ENCODE measurements at places on chromosomes 6 and 20. TPM values are rescaled to one million over a fixed set of nuclear protein-coding genes. Genes with fewer than 3 reads are reported as not detected.

DNA sequence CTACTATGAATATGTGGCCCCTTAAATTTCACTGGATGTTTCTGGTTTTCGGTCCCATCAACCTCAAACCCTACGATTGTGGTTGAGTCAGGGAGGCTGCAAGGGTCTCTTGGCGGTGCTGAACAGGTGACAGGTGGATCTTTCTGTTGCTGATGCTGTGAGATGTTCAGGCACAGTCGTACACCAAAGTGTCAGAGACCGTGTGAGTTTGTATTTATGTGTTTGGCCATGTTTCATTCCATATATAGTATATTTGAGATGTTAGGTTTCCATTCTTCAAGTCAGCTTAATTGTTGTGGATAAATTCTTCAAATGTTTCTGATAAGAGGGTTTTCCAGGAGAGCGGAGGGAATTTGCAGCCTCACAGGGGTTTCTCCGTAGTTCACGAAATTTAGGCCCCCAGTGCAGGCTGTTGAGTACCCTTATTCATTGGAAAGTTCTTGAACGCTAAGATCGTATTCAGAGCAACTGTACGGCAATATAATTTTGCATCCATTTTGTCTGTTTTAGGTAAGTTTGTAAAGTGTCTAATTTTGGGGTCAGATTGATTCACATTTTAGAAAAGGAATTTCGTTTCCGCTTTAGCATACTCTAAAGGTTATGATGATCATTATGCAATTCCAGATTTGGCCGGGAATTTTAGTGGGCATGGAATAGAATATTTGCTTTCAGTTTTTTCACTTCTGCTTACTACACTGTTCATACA, 1.2 kb downstream of the TAB2 start:
- H3K4me1 ChIP-seq: peaks cover 51% of the 10 kb centered on the region
- H3K36me3 ChIP-seq: no peaks in the 10 kb centered on the region
- DNase-seq: peak; percentile 58
- peak overlapping the region; percentile 79 for H3K4me3 ChIP-seq

TCFL5 gene
- 10.3 TPM for total RNA-seq

- no peak for DNase-seq
- H3K27ac ChIP-seq: no peak overlapping the region
- H3K4me3 ChIP-seq: no peak overlapping the region
- no peaks in the 10 kb centered on the region for H3K27me3 ChIP-seq
- peaks cover 10% of the 10 kb centered on the region for H3K4me1 ChIP-seq
Measured at GRCh38 chr20:47529840-47530239, 28.2 kb downstream of the NCOA3 start.

SLC22A16 gene
- not detected for total RNA-seq

GRCh38 chr6:46347669-46348068, 143.6 kb downstream of the RCAN2 start:
- no peak overlapping the region for H3K27ac ChIP-seq
- no peak for DNase-seq
- H3K27me3 ChIP-seq: no peaks in the 10 kb centered on the region

- no peaks in the 10 kb centered on the region for H3K36me3 ChIP-seq
- H3K27ac ChIP-seq: no peak overlapping the region
- no peak overlapping the region for H3K4me3 ChIP-seq
- H3K27me3 ChIP-seq: no peaks in the 10 kb centered on the region
- DNase-seq: no peak
Measured at GRCh38 chr6:3061501-3061941, 6.8 kb upstream of the RIPK1 start.

C20orf96 gene
- total RNA-seq: 1.8 TPM

MAFB gene
- 2.2 TPM for total RNA-seq

GRCh38 chr20:61730631-61731362, 334.9 kb downstream of the TAF4 start:
- DNase-seq: no peak
- H3K27ac ChIP-seq: no peak overlapping the region
- H3K36me3 ChIP-seq: no peaks in the 10 kb centered on the region
- no peak overlapping the region for H3K4me3 ChIP-seq
- no peaks in the 10 kb centered on the region for H3K27me3 ChIP-seq
- H3K4me1 ChIP-seq: no peaks in the 10 kb centered on the region

DNA sequence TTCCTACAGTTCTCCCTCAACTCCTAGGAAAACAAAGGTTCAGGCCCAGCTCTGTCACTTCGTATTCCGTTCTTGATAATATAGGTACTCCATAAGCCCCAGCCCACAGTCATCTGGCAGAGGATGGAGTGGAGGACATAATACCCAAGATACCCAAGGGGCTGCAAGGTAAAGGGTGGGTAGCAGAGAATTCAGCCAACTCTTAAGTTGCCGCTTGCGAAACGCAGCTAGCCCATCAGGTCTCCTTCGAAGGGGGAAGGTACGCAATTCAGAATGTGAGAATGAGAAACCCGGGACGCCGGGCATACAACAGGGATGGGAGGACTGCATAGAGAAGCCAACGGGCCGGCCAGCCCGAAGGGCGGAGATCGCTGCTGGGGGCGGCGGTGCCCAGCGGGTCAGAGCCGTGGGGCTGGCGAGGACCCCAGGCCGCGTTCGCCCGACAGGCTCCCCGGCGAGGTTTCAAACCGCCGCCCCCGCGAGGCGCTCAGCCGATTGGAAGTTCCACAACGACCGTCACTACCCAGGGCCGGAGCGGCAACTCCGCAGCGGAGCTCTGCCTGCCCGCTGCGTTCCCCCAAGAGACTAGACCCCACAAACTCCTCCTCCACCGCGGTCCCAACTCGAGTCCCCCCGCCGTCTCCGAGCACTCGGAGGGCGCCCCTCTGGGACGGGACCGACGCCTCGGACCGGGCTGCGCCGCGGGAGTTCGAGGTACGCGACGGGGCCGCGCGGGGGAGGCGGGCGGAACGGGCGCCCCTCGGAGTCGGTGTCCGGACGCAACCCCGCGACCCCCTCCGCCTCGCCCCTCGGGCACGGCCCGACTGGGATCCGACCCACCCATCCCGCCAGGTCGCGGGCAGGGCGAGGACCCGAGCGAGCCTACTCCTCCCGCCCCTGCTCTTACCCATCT, 911 bp downstream of the CDK19 start:
- no peaks in the 10 kb centered on the region for H3K27me3 ChIP-seq
- H3K4me1 ChIP-seq: peaks cover 26% of the 10 kb centered on the region
- no peaks in the 10 kb centered on the region for H3K36me3 ChIP-seq
- H3K27ac ChIP-seq: peak overlapping the region; percentile 75
- peak overlapping the region; percentile 85 for H3K4me3 ChIP-seq
- peak; percentile 46 for DNase-seq

- no peak for DNase-seq
- no peak overlapping the region for H3K27ac ChIP-seq
- H3K36me3 ChIP-seq: no peaks in the 10 kb centered on the region
- H3K4me3 ChIP-seq: no peak overlapping the region
- H3K4me1 ChIP-seq: no peaks in the 10 kb centered on the region
Measured at GRCh38 chr6:161242113-161242512, 31.7 kb downstream of the AGPAT4 start.

GRM1 gene
- not detected for total RNA-seq

DNA sequence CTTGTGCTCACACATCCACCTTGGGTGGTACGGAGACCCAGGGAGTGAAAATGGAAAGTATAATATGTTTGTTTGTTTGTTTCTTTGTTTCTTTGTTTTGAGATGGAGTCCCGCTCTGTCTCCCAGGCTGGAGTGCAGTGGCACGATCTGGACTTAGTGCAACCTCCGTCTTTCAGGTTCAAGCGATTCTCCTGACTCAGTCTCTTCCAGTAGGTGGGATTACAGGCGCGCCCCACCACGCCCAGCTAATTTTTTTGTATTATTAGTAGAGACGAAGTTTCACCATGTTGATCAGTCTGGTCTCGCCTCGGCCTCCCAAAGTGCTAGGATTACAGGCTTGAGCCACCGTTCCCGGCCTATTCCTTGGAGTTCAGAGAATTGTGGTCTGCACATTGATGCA, 115.4 kb downstream of the TRIM27 start:
- H3K27ac ChIP-seq: no peak overlapping the region
- H3K4me3 ChIP-seq: no peak overlapping the region
- no peak for DNase-seq
- H3K4me1 ChIP-seq: no peaks in the 10 kb centered on the region
- H3K36me3 ChIP-seq: no peaks in the 10 kb centered on the region

- H3K27ac ChIP-seq: no peak overlapping the region
- no peaks in the 10 kb centered on the region for H3K36me3 ChIP-seq
- no peaks in the 10 kb centered on the region for H3K27me3 ChIP-seq
- no peak for DNase-seq
- H3K4me3 ChIP-seq: no peak overlapping the region
Measured at GRCh38 chr6:162140251-162140852, 587.2 kb downstream of the PRKN start.

- no peaks in the 10 kb centered on the region for H3K36me3 ChIP-seq
- H3K27me3 ChIP-seq: peaks cover 5% of the 10 kb centered on the region
- H3K27ac ChIP-seq: no peak overlapping the region
- no peak for DNase-seq
- H3K4me1 ChIP-seq: no peaks in the 10 kb centered on the region
- no peak overlapping the region for H3K4me3 ChIP-seq
Measured at GRCh38 chr6:75402296-75402695, 91.3 kb downstream of the FILIP1 start.
